ENCODE measurements at places on chromosomes 3 and 15.

DNA sequence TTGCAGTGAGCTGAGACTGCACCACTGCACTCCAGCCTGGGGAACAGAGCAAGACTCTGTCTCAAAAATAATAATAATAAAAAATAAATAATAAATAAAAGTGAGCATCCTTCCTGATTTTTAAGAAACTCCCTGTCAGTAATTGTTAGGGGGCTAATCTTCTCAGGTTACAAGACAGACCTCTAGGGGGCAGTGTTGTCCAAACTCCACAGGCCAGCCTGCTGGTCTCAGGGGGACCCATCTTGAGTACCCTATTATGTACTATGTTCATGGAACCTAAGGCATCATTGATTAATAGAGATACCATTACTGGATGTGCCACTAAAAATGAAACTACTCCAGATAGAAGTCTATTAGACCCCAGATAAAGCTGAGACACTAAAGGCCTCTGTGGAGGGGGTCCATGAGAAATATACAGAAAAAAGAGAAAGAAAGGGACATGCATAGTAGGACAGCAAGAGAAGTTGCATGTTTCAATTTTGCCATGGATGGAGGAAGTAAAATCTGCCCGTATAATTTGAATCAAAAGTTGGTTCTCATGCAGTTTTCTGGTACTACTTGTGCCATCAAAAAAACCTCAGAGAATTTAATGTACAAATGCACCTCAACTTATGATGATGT lies 85.5 kb upstream of the CDV3 start:
- DNase-seq: peak; percentile 52

GRCh38 chr15:41530363-41530956 lies 13.6 kb downstream of the RPAP1 start:
- no peak for DNase-seq

- DNase-seq: no peak
Observed at GRCh38 chr3:18246336-18247060, 178.6 kb downstream of the SATB1 start.

- DNase-seq: no peak
Observed at GRCh38 chr3:49534581-49535441, 19.5 kb upstream of the BSN start.

DNA sequence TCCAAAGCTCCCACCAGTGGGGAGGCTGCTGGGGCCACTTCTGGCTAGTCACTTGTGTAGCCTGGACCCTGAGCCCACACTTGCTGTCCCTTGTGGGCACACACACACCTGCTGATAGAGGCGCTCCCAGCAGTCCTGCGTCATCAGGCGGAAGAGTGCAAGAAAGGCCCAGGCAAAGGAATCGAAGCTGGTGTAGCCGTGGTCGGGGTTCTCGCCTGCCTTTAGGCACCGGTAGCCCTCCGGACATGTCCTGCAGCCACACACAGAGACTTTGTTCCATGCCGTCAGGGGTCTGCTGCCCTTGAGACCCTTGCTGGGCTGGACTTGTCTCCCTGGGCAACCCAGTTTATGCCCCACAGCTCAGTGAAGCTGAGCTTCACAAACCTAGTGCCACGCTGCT lies 42.9 kb downstream of the SCN5A start:
- DNase-seq: no peak

GRCh38 chr15:61364871-61365270 lies 135.8 kb upstream of the RORA start:
- no peak for DNase-seq

GRCh38 chr3:184683900-184684560 lies 27.8 kb downstream of the MAGEF1 start:
- DNase-seq: no peak

DNA sequence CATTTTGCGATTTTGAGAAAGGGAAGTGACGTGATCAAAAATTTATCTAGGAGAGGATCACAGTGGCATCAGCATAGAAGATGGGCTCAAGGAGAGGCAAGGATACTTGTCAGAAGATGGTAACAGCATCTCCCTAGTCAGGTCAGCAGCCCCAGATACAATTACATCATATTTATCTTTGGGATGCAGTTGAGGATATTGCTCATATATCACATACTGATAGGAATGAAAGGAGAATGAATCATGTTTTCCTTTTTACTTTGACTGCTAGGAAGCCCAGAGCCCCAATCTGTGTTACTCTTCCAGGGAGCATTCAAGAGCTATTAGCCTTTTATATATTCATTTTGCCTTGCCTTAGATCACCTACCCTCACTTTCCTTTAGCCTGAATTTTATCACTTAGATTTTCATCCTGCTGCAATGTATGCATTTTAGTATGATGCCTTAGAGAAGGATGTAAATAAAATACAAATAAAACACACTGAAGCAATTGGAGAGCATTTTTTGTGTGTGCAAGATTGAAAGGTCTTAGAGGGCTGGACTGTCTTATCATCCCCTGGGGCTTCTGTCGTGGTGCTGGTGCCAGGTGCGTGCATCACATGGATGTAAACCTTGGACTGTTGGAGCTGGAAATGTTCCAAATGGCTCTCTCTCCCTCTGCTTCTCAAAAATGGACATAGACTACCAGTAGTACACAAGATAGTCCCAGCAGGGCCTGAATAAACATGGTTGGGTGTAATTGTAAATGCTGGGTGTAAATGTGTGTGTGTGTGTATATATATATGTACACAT lies 40.3 kb downstream of the CORO2B start:
- no peak for DNase-seq

GRCh38 chr15:52018244-52018643 lies 775 bp upstream of the MAPK6 start:
- no peak for DNase-seq

- DNase-seq: no peak
Observed at GRCh38 chr15:70264738-70265465, 167.2 kb upstream of the TLE3 start.

DNA sequence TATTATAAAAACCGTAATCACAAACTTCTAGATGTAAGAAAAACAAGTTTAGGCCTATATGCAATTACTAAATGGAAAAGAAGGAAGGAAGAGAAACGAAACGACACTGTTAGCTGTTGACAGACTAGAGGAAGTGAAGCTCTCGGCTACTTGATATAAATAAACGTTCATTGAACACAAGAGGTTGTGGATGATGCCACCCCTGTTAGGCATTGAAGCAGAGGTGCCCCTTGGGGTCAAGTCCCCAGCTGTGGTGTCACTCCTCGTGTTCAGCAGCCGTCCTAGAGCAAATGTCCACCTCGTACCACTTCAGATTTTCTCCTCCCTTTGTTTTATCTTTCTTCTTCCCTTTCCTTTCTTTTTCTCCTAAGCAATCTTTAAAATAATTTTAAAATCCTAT lies 146.5 kb upstream of the UBE2E1 start:
- peak; percentile 34 for DNase-seq

- no peak for DNase-seq
Observed at GRCh38 chr3:62332017-62332416, 41.3 kb downstream of the FEZF2 start.

GRCh38 chr3:54344601-54345231 lies 222.4 kb downstream of the CACNA2D3 start:
- no peak for DNase-seq

DNA sequence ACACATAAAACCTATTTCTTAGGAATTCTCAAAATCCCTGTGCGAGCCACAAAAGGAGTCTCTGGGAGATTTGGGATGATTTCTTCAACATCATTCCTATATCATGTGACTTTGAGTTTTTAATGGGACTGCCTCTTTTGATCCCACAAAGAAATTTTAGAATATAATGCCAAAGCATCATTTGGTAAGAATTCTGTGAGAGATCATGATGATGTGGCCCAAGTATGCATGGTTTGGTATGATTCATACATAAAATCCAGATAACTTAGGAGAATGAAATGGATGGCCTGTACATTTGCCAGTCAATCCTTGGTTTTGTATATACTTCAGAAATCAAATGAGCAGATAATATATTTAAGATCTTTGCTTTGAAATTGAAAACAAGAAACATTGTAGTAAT lies 61.3 kb downstream of the UBE2E2 start:
- no peak for DNase-seq

GRCh38 chr3:26799679-26800317 lies 177.2 kb downstream of the LRRC3B start:
- peak; percentile 58 for DNase-seq

GRCh38 chr3:64505419-64505818 lies 182.4 kb downstream of the ADAMTS9 start:
- no peak for DNase-seq

DNA sequence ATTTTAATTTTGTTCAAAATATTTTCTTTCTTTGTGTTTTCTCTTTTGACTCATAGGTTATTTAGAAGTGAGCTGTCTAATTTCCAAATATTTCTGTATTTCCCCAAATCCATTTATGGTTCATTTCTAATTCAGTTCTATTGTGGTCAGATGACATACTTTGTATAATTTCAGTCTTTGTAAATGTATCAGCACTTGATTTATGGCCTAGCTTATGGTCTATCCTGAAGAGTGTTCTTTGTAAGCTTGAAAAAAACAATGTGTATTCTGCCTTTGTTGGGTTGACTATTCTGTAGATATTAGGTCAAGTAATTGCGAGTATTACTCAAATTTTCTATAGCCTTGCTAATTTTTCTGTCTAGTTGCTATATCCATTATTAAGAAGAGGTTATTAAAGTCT lies 311.2 kb downstream of the OCA2 start:
- no peak for DNase-seq

DNA sequence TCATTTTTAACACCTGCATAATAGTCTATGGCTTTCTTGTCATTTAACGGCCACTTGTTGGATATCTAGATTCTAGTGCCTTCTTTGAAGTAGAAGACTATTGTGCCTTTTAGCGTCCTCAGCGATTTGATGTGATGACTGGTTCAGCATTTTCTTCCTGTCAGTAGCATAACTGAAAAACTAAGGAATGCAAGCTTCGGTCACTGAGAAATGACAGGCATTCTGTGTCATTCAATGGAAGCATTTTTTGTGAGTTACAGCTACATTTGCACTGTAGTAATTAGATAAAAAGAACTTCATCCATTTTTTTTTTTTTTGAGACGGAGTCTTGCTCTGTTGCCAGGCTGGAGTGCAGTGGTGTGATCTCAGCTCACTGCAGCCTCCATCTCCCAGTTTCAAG lies 10.3 kb downstream of the NEK11 start:
- DNase-seq: no peak

DNA sequence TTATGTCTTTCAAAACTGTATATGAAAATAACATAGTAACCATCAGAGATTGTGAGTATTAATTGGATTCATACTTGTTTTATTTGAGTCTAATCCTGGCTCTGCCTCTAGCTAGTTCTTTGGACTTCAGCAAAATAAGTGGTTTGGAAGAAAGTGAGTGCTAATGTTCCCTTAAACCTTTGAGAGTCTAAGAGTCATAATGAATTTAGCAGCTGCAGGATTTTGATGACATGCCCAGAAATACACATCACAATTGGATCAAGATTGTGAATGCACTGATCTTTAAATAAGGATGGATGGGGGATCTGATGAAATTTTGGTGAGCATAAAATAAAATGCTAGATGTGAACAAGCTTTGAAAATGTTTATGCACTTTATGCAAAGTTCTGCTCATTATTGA lies 79.9 kb upstream of the FAM98B start:
- DNase-seq: no peak

DNA sequence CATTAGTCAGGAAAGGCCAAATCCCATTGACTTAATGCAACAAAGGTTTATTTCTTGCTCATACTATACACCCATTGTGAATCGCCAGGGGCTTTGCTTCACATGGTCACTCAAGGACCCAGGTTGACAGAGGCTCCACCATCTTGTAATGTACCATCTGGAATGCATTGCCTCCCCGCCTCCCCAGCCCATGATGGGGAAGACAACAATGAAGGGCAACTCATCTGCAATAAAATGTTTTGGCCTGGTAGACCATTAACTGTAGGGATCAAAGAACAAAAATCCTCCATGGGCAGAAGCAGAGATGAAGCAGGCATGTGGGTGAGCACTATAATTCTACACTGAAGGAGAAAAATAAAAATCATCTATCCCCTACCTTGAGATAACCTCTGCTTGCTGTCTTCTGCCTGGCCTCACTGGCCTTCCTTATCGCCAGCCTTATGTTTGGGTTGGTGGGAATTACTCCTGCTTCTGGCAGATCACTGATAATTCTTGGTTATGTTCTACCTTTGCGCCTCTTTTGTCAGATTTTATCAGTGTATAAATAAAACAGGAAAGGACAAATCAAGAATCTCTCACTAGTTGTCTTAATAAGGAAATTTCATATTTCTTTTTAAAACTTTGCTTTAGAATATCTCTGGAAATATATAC lies 37.8 kb downstream of the GPR160 start:
- DNase-seq: no peak

- DNase-seq: no peak
Observed at GRCh38 chr3:124960105-124960504, 25.6 kb upstream of the MUC13 start.

DNA sequence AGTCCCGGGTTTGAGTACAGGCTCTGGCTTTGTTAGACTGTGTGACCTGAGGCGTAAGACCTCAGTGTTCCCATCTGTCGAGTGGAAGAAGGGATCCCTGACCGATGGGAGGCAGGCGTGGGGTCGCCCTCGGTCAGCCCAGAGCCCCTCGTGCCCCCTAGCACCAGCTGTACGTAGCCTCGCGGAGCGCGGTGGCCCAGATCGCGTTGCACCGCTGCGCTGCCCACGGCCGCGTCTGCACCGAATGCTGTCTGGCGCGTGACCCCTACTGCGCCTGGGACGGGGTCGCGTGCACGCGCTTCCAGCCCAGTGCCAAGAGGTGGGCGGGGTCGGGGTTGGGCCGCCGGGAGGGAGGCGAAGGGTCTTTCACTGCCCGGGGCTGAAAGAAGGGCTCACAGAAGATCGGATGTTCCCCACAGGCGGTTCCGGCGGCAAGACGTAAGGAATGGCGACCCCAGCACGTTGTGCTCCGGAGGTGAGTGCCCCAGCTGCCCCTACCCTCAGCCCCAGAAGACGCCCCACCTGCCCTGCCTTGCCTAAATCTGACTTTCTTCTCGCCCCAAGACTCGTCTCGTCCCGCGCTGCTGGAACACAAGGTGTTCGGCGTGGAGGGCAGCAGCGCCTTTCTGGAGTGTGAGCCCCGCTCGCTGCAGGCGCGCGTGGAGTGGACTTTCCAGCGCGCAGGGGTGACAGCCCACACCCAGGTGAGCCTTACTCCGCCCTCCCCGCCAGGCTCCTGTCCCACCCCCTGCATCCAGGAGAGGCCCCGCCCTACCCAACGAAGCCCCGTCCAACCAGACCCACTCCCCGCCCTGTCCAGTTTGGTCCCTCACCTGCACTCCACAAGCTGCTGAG lies 3.5 kb upstream of the LSMEM2 start:
- no peak for DNase-seq

DNA sequence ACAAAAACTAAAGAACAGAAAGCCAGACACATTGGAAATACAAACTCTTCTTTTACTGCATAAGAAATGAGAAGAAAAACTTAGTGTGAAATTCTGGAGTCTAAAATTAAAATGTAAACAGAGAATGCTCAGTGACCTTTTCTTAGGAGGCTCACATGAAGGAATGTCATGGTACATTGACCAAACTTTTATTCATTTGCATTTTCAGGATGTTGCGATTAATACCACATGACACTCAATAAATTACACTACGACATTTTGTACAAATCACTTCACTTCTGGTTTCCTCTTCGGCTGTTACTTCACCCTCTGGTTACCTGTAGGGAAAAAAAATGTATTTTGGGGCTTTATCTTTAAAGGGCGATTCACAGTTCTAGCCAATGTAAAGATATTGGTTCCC lies 56.4 kb upstream of the ACTC1 start:
- DNase-seq: no peak

Data from OCI-M1 (cell line).